Osteocyte (in vitro differentiated cells): ENCODE measurements at places on chromosomes 4 and X. TPM values are rescaled to one million over a fixed set of nuclear protein-coding genes. Genes with fewer than 3 reads are reported as not detected.

Gene SHISA3
- 3.9 and 4.9 TPM in 2 replicates for total RNA-seq

- DNase-seq = no peak
Observed at GRCh38 chr4:65344278-65344825, 325.9 kb downstream of the EPHA5 start.

GRCh38 chr4:129246145-129246544 is 150.2 kb downstream of the C4orf33 start:
- no peak for DNase-seq

DNA sequence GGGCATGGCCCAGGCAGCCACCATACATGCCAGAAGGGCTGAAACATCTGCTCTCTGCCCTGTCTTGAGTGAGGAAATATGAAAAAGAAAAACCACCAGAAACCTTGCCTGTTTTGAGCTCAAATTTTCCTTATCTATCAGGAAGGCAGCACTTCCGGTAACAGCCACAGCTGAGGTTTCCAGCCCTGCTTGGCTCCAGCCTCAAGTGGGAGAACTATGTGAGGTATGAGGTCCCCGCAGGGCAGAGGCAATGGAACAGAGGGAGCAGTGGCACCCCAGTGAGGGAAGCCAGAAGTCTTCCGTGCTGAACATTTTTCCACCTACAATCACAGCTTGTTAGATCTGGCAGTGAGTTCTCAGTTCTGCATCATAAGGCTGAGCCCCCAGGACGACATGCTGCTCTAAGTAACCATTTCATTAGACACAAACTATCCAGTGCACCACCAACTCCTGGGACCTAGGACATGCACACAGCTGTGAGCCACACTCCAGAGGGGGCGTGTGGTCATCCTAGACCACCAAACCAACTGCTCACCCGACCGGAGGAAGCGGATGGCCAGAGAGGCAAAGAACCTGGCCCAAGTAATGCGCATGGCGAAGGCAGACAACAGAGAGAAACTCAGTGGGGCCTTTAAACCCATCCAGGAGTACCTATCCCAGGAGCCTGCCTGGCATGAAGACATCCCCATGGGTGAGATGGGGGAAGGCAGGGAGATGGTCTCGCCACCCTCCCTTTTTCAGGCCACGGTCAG is 22.6 kb downstream of the WDR1 start:
- DNase-seq = peak; percentile 94

Gene PAGE2B
- total RNA-seq = not detected in 2 replicates

- DNase-seq = no peak
Observed at GRCh38 chr4:80540349-80540748, 204.8 kb downstream of the CFAP299 start.

GRCh38 chrX:34999702-35000101 is 57.1 kb downstream of the FAM47B start:
- no peak for DNase-seq

- no peak for DNase-seq
Observed at GRCh38 chrX:50815120-50815519, 1.1 kb upstream of the SHROOM4 start.
